ENCODE measurements at places on chromosomes 16 and 17.

- peak; percentile 11 for DNase-seq
These were observed 8.8 kb downstream of the BPTF start for GRCh38 chr17:67833946-67834631.

GRCh38 chr17:40568074-40568836, 3.0 kb upstream of the CCR7 start:
- DNase-seq: no peak

DNA sequence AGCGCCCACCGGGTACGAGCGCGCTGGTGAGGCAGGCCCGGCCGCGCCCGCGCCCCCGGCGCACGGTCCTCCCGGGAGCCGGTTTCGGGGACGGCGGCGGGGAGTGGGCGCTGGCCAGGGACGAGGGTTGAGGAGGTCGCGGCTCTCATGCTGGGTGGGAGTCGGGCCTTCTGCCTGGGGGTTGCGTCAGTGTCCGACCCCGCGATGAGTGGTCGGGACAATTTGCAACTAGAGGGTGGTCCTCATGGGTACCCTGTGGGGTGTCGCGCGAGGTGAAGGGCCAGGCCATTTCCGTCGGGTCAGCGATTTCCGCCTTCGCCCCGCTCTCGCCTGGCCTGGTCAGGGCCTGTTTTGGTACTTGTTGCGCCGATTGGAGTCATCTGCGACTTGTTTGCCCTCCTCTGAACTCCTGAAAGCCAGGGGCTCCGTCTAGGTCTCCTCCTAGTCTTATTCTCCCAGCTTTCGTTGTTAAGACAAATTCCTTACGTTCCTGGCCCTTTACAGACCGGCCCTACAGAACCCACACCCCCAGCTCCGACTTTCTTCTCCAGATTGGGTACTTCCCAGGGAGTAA, 14.9 kb downstream of the NAA60 start:
- peak; percentile 41 for DNase-seq

DNA sequence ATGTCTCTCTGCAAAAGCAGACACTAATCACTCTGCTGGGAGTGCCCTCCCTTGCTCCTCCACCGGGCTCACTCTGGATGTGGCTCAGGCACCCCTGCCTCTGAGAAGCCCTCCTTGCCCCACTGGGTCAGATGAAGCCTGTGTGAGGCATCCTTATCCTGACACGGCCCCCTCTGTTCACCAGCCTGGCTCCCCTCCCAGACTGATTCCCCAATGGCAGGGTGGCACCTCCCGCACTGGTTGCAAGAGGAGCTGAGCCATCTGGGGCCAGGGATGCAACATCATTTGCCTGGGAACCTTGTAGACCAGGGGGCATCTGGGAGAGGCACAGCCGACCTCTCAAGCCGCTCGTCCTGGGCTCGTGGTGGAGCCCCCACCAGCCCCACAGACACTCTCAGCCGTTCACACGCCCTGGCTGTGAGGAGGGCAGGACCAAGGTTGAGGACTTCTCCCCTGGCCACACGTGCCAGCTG, 6.7 kb downstream of the SMTNL2 start:
- no peak for DNase-seq

DNA sequence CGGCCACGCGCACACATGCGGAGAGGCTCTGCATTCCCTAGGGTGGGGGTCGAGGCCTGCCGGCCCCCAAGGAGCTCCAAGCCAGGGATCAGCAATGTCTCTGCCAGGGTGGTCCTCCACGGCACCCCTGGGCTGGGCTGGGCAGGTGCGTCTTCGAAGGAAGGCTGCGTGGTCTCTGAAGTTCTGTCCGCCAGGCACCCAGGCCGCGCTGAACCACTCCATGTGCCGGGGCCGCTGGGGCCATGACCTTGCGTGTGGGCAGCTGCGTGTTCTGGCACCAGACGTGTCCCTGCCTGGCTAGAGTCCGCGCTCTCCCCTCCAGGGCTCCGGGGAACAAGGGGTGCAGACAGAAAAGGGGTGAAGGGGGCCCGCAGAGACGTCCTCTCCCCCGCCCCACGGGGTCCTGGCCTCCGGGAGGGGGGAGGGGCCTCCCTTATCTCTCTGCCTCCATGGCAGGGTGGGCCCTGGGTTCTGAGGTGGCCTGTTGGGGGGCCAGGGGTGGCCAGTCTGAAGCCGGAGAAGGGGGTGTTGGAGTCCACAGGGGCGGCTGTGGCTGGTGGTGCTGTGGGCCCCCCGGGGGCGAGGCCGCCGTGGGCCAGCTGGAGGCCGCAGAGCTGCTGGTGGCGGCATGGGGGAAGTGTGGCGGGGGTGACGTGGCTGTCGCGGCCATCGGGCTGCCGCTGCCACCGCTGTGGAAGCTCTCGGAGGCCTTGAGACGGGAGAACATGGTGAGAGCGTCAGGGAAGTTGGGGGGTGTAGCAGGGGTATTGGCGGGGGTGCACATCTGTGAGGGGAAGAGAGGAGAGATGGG, 5.3 kb downstream of the UBALD1 start:
- no peak for DNase-seq

- no peak for DNase-seq
These were observed 663 bp upstream of the GINS2 start for GRCh38 chr16:85689285-85689949.

DNA sequence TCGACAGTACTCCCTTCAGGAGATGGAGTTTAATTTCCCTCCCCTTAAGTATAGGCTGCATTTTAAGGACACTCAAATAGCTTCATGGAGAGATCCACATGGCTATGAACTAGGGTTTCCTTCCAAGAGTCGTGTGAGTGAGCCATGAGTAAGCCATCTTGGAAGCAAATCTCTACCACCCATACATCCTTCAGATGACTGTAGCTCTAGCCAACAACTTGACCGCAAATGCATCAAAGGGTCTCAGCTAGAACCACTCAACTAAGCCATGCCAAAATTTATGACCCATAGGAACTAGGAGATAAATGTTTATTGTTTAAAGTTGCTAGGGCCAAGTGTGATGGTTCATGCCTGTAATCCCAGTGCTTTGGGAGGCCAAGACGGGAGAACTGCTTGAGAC, 43.4 kb downstream of the METTL16 start:
- peak; percentile 29 for DNase-seq

DNA sequence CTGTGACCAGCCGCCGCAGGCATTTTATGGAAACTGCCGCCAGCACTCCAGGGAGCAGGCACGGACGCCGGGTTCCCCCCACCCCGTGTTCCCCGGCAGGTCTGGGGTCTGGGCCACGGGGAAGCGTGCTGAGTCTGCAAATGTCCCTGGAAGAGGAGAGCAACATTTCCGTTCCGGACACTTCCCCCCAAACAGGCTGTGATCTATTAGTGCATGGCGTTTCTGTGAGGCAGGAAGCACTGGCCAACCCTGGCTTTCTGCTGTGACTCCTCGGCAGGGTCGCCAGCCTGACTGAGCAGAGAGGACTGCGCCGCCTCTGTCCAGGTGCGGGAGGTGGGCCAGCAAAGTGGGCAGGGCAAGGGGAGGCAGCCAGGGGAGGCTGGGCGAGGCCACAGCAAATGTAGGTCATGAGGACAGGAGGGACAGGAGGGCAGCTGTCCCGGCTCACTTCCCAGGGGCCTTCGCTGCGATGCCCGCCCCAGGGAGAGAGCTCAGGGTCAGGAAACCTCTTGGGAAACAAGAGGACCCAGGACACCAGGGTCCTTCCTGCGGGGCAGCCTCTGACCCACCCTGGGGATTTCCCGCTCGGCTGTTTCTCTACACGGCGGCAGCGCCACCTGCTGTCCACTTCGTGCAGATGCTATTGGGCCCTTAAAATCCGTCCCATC, 9.5 kb downstream of the FOXF1 start:
- DNase-seq: peak; percentile 43

DNA sequence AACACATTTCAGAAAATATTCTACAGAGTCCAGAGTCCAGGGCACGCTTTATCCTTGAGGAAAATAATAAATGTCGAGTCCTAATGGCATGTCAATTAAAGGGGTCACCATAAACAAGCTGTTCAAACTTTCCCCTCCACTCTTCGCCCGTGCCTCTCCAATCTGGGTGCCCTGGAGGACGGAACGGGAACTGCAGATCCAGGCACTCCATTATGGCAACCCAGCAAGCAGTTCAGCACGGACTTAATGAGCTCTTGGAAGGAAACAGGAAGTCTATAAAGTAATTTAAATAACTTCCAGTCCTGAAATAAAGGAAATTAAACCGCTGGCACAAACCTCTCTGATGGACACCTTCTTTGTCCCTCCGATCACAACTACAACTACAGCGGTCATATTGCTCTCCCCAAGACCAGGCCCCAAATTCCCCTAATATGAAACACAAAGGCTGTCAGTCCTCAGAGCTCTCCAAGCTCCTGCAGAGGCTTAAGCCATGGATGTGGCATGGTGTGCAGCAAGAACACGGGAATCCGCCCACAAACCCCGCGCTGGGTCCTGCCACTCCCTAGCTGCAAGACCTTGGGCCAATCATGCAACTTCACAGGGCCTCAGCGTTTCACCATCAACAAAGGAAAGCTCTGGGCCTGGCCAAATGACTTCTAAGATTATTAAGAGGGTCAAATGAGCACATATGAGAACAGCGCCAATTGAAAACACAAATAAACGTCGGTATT, 52.6 kb downstream of the ZFHX3 start:
- DNase-seq: no peak

GRCh38 chr16:85959686-85960085, 60.7 kb downstream of the IRF8 start:
- no peak for DNase-seq

GRCh38 chr17:58325976-58326468, 2.6 kb downstream of the TSPOAP1 start:
- no peak for DNase-seq

- DNase-seq: peak; percentile 86
These were observed 6.4 kb downstream of the WNT3 start for GRCh38 chr17:46811978-46812583.

DNA sequence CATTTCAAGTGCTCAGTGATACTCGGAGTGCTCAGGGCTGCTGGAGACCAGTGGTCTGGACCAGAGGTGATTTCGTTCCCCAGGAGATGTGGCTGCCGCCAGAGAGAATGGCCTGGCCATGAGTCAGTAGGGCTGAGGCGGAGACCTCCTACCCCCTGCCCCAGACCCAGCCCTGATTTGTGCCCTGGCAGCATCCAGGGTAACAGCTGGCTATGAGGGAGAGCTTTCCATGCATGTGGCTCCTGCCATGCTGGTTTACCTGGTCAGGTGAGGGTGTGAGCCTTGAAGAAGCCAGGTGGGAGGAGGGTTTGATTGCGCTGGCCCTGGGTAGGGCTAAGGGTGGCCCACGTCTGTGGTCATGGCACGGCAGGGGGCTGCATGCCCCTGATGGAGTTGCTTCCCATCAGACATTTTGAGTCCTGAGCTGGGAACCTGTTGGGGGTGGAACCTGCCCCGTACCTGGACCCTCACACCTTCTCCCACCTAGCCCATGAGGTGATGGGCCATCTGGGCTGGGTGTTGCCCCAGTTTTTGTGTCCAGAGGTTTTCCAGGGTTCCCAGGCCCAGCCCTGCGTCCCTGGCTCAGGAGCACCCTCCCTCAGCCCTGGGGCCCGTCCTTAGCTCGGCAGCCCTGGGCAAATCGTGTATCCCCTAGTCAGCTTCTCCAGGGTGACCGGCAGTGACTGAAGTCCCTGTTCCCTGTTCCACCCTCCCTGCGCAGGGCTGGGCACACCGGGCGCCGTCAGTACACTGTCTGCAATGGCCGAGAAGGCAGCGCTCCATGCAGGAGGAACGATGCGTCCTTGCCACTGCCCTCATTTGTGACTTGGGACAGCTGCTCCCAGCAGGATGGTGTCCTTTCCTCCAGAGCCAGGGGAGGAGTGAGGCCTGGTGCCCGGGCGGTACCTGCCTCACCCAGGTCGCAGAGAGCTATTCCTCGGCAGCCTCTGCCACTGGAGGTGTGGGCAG, 9.0 kb upstream of the CSNK1D start:
- DNase-seq: no peak

- DNase-seq: no peak
These were observed 114.8 kb downstream of the METRNL start for GRCh38 chr17:83194186-83194561.
